ENCODE measurements at places on chromosomes 2 and 18.

DNA sequence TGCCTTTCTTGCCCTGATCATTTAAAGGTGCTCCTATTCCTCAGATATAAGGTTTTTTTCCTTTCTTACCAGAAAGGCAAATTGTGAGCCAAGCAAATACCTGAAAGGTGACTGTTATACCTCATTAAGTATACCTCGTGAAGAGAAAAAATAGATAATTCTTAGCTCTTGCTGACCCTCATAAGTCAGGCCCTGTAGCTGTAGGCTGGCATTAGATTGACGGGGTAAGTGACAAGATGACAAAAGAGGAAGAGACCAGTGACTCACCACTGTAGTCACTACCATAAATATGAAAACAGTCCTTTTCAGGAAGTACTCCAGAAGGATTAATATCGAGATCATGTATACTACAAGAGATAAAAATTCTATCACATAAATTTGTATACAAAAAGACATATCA, 104.6 kb downstream of the PTPN4 start:
- no peak for DNase-seq

DNA sequence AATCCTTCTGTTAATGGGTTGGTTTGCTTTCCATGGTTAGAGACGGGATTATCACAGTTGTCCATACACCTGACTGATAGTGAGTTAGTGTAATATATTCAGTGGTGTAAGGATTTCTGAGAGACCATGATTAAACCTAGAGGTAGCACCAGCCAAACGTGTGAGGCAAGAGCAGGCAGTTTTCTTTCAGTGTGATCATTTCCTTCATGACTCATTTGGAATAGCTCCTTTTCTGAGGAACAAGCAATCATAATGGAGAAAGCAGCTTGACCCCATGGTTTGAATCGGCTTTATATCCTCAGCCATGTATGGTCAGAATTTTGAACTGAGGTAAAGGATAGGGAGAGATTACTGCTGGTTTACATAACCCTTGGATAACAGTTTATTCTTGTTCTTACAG, 2.9 kb downstream of the MXD1 start:
- DNase-seq = peak; percentile 77

GRCh38 chr18:58177004-58177717, 133.1 kb downstream of the NEDD4L start:
- peak; percentile 95 for DNase-seq

DNA sequence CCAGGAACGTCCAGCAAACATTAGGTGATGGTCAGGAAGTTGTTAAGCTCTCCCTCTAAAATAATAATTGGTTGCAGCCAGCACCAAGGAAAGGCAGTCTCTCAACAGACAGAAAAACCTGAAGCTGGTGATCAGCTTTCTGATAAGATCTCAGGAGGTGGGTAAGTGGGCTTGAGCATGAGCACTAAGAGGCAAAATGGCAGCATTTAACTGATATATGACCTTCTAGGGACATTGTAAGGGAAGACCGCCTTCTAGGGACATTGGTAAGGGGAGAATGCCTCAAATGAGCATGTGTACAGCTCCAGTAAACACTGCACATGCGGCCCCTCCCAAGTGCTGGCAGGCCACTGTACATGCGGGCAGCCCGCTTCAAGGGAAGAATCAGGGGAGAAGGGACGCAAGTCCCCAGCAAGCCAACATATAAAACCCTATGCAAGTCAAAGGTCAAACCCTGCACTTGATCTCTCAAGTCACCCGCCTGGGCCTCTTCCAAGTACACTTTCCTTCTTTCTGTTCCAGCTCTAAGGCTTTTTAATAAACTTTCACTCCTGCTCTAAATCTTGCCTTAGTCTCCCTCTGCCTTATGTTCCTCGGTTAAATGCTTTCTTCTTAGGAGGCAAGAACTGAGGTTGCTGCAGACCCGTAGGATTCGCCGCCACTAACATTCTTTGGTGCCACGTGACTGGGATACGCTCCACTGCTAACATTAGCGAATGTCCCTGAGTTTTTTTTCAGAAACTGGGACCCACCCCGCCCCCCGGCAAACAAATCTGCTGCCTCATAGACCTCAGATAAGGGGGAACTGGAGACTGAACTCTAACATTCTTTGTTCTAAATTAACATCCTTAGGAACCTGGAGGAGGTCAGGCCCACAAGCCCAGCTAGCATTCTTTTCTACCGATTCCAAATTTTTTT, 463.8 kb downstream of the LPIN1 start:
- no peak for DNase-seq

DNA sequence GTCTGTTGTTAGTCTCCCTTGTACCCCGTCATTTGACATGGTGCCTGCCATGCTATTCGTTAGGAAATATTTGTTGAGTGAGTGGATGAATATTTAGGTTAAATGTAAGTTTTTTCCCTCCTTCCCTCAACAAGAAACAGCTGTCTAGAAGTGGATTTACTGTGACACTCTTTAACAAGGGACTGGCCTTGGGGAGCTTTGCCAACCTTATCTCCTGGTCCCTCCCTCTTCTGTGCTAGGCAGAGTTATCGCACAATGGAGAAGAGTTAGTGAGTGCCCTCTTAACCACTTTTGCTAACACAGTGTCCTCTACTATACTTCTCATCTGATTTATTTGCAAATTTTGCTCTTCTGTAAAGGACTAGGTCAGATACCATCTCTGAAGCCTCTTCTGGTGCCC, 61.2 kb downstream of the DIS3L2 start:
- peak; percentile 24 for DNase-seq

DNA sequence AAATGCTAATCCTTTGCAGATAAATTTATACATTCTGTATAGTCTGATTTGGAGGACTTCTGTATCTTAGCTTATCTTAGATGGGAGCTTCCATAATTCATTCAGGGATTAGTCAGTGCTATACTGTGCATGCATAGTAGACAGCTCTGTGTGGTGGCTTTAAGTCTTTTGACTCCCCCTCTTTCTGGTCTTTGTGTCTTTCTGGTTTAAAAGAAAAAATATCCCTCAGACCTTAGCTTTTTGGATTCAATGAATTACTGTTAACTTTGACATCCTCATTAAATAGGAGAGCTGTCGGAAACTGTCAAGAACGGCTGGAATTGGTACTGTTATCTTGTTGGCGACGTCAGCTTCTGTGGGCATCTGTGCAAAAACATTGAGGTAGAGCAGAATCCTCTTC, 130.4 kb downstream of the SPTBN1 start:
- DNase-seq = peak; percentile 50

- DNase-seq = no peak
Observed at GRCh38 chr2:121826036-121826435, 70.6 kb downstream of the TSN start.

DNA sequence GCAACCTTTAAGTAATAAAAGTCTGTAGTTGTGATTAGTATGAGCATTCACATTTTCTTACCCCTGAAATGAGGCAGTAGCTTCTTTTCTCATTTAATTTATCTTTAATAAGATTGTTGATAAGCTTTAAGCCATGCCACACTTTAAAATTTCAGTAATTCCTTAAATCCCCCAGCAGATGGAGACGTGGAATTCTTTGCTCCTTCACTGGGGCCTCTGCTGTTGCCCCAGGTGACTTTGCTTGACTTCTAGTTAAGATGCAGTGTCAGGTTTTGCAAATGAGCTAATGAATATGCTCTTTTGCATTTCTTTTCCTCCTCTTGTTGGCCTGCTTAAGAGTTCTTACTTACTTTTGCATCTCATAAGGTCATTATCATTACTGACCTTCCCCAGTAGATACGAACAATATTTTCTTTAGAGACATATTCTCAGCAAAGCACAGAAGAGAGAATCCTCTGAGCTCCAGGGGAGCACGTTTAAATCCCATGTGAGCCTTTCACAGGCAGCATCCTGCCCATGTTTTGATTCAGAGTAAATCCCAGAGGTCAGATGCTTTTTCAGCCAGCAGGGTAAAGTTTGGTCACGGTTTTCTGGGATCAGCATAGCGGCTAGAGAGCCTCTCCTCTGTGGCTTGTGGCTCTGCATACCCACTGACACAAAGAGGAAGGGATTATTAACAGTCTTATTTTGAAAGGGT, 222.9 kb downstream of the PTPRM start:
- DNase-seq = peak; percentile 33

DNA sequence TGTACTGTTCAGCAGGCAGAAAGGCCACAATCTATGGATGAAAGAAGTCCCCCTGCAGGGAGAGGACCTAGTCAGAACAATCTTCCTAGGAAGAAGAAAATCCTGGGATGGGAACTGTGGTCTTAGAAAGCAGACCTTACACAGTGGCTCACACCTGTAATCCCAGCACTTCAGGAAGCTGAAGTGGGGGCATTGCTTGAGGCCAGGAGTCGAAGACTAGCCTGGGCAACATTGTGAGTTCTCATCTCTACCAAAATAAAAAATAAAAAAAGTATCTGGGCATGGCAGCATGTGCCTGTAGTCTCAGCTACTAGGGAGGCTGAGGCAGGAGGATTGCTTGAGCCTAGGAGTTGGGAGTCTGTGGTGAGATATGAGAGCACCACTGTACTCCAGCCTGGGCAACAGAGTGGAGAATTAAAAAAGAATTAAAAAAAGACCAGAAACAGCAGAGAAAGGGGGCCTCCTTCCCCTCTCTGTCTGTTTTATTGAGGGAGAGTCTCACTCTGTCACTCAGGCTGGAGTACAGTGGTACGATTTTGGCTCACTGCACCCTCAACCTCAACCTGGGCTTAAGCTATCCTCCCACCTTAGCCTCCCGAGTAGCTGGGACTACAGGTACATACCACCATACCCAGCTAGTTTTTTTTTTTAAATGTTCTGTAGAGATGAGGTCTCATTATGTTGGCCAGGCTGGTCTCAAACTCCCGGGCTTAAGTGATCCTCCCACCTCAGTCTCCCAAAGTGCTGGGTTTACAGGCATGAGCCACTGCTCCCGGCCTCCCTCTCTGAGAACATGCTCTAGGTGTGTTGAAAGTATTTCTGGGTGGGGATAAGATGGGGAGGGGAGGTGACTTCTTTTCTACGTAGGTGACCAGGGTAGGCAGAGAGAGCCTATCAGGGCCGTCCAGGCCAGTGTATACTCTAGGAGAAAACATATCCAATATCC, 7.4 kb downstream of the RHOB start:
- DNase-seq = no peak

DNA sequence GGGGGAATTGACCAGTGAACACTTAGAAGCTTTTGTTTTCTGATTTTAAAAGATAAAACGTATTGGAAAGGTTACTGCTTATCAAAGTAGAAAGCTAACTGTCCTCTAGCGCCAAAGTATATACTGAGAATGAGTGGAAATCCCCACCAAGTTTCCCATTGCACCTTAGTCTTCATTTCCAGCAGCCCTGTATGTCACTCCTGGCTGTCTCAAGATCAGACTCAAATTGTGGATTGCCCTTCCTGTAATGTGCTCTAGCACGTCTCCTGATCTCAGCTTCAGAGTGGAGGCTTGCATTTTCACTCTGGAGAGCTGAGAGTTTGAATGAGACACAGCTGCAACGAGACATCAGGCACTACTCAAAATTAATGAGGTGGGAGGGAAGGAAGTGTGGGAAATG, 26.6 kb downstream of the MFF start:
- no peak for DNase-seq

GRCh38 chr18:28177828-28178635, 1.1 kb upstream of the CDH2 start:
- DNase-seq = peak; percentile 79

DNA sequence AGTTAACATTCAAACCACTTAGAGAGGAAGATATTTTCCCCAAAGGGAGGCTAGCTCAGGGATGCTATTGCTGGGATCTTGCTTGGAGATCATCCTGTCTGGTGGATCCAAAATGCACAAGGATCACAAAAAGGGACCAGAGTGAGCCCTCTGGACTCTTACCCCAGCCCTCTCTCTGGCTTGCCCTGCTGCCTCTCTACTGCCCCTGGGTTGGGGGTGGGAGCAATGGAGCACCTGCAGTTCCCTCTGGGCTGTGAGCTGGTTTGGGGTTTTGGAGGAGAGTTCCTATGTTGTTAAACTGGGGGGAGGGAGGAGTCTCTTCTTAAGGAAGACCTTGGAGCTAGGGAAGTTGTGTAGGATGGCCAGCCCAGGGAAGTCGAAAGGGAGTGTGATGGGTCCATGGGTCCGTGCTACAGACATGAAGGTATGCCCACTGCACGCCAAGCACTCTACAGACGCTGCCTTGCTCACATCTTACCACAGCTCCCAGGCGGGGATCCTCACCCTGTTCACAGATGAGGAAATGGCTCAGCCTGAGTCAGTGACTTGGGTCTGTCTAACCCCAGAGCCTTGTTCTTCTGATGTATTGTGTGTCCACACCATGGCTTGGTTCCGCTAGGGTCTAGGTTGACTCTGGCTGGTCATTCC, 3.8 kb downstream of the LBH start:
- DNase-seq = no peak

DNA sequence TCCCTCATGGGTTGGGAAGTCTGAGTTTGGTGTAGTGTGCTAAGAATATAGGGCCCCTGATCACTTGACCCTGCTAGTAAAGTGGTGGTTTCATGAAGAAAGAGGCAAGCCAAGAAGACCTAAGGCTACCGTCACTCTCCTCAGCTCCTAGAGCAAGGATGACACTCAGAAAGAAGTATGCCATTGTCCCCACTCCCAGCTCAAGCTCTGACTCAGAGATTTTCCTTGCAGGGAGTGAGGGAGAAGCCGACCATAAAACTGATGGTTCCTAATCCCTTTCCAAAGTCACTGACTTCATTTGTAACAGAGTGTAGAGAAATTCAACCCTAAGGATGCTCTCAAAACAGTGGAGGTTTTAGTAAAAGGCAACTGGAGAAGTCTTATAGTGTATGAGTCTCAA, 80.9 kb downstream of the ICA1L start:
- DNase-seq = no peak

GRCh38 chr2:108228006-108228405, 11.8 kb upstream of the SULT1C3 start:
- no peak for DNase-seq

- DNase-seq = no peak
Observed at GRCh38 chr2:178426388-178426787, 24.6 kb downstream of the PRKRA start.

- DNase-seq = no peak
Observed at GRCh38 chr2:132468821-132469675, 52.4 kb downstream of the GPR39 start.

DNA sequence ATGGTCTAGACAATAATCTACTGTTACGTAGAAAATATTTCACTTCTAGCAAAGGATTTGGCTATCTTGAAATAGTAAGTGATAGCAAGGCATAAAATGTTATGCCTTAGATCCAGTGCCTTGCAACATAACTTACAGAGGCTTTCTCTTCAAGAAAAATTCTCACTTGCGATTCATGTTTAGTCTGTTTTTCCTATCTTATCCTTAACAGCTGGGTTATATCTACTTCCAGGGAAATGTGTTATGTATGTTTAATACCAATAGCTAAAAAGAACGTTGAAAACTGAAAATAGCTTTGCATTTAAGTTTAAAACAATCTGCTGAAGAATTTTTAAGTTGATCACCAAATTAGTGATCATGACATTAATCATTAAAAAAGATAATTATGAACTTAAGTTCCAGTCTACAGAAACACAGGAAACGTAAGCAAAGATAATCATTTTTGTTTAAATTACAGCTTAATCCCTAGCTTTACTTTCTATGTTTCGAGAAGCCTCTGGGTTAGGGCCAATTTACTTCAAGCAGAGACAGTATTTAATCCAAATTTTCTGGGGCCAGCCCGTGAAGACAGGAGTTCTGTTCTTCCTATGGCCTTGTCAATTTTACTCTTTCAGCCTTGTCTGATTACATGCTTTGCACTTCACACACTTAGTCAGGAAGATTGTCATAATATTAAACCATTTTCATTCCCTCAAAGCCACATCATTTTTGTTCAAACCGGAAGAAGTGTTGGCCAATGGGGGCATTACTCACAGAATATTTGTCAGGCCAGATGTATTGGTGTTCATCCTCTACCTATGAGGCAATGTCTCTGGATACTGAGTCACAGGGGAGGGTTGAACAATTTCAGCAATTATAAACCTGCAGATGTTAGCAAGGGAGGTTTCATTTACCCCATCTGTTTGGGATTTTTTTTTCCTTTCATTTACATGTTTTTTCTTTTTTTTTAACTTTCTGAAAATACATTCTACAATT, 1132.9 kb upstream of the ZEB2 start:
- peak; percentile 88 for DNase-seq
